ENCODE measurements at places on chromosomes 5 and 9. TPM values are rescaled to one million over a fixed set of nuclear protein-coding genes. Genes with fewer than 3 reads are reported as not detected.

Gene CCL28
- polyA plus RNA-seq = 0.14 TPM

Gene IQGAP2
- 8.2 TPM for polyA plus RNA-seq

Gene PCDHA1
- polyA plus RNA-seq = 0.10 TPM

Gene PALM2AKAP2
- polyA plus RNA-seq = 30.6 TPM

Gene COL27A1
- 35.4 TPM for polyA plus RNA-seq

Gene ANKRD20A1
- polyA plus RNA-seq = 0.33 TPM

Gene FGD3
- 3.8 TPM for polyA plus RNA-seq

Gene SEMA6A
- polyA plus RNA-seq = 43.9 TPM

Gene TMC1
- 0.59 TPM for polyA plus RNA-seq

Gene MEGF10
- 43.0 TPM for polyA plus RNA-seq

Gene PCDHGB7
- 7.0 TPM for polyA plus RNA-seq

Gene PTAR1
- 23.8 TPM for polyA plus RNA-seq

Gene EQTN
- polyA plus RNA-seq = not detected

All from forelimb muscle (tissue), 1 donor.